ENCODE measurements at places on chromosomes 7 and 10.

GRCh38 chr7:30468791-30469190 is 9.8 kb downstream of the NOD1 start:
- DNase-seq, result no peak

GRCh38 chr10:78375854-78376785 is 342.5 kb downstream of the RPS24 start:
- no peak for DNase-seq

GRCh38 chr10:78991187-78991586 is 77.6 kb upstream of the ZMIZ1 start:
- no peak for DNase-seq

- no peak for DNase-seq
Observed at GRCh38 chr10:85600744-85601081, 765.9 kb downstream of the GRID1 start.

- no peak for DNase-seq
Observed at GRCh38 chr7:134602881-134603451, 43.7 kb upstream of the BPGM start.
